ENCODE measurements at places on chromosomes 5 and 9. TPM values are rescaled to one million over a fixed set of nuclear protein-coding genes. Genes with fewer than 3 reads are reported as not detected.

The ANGPTL2 gene
- total RNA-seq = not detected

The C9orf40 gene
- 1.9 TPM for total RNA-seq

- no peaks in the 10 kb centered on the region for H3K4me1 ChIP-seq
- H3K4me3 ChIP-seq = no peak overlapping the region
- no peaks in the 10 kb centered on the region for H3K36me3 ChIP-seq
- no peak for DNase-seq
Observed at GRCh38 chr9:76294301-76294700, 99.9 kb downstream of the RFK start.

The LCN10 gene
- 0.30 TPM for total RNA-seq

DNA sequence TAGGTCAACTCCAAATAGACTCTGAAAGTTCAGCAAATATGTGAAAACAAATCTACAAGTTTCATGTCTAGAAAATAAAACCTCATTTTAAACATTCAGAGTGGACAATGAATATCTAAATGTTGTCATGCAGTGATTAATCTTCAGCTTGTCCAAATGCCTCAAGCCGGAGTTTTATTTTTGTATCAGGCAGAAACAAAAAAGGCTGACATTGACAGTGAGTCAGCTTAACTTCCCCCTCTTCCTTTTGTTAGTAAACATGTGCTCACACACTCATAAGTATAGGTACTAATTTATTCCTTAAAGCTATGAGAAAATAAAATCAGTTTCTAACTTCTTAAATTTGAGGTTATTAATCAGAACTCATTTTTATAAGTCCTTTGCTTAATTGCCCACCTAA is 467.9 kb upstream of the DAB2 start:
- no peaks in the 10 kb centered on the region for H3K4me1 ChIP-seq
- no peak overlapping the region for H3K27ac ChIP-seq
- H3K4me3 ChIP-seq = no peak overlapping the region
- H3K36me3 ChIP-seq = no peaks in the 10 kb centered on the region
- no peak for DNase-seq

- DNase-seq = no peak
- H3K36me3 ChIP-seq = no peaks in the 10 kb centered on the region
- H3K27ac ChIP-seq = no peak overlapping the region
- H3K4me1 ChIP-seq = no peaks in the 10 kb centered on the region
- H3K4me3 ChIP-seq = no peak overlapping the region
- no peaks in the 10 kb centered on the region for H3K27me3 ChIP-seq
Observed at GRCh38 chr5:142680605-142681259, 5.2 kb downstream of the FGF1 start.

GRCh38 chr5:114419959-114420358 is 58.1 kb downstream of the KCNN2 start:
- DNase-seq = no peak
- H3K4me1 ChIP-seq = no peaks in the 10 kb centered on the region
- H3K27me3 ChIP-seq = no peaks in the 10 kb centered on the region
- H3K4me3 ChIP-seq = no peak overlapping the region

All from CD4-positive, CD25-positive, alpha-beta regulatory T cell (primary cell).